ENCODE measurements at places on chromosomes 5 and 9.

DNA sequence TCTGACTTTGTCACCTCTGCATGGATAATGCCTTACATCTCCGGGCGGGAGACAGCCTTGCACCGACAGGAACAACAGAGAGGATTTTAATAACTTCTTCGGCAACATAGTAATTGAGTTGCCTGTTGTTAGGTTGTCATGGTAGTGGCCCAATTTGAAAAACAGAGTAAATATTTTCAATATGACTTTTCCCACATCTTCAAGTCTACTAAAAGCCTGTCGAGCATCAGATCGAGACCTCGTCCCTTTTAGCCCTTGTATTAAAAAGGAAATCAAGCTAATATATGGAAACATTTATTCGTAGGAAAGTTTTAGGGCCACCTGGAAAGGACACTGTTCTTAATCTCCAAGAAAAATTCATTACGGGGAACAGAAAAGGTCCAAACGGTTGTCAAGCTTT, 70.8 kb upstream of the FCN2 start:
- DNase-seq = no peak

DNA sequence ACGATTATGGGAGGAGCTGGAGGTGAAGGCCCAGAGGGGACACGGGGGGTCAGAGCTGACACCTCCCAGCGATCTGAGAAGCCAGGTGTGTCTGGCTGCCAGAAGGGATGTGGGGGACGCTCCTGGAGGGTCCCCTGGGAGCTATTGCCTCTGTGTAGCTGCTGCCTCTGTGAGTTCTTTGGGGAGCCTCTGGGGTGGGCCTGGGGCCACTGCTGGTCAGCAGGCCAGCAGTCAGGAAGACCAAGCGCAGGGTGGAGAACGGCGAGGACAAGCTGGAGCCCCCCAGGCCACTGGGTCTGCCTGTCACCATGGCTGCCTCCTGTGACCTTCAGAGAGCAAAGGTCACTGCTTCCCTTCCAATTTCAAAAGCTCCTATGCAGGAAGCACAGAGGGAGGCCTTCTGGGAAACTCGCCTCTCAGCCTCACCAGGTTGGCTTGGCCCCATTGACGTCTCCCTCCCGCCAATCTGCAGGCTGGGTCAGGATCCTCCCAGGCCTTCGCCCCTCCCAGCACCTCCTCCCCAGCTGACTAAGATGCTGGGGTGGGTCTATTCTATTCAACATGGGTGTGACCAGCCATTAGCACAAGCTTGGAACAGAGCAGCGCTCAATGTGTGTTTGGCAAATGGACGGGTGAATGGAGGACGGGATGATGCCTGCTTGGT, 126.4 kb downstream of the GAPVD1 start:
- DNase-seq = no peak

GRCh38 chr9:98192503-98193335, at the start of gene CORO2A:
TSS of gene CORO2A (minus strand) at chr9:98192637. CDS start at chr9:98157660, 34,977 bp downstream.
- DNase-seq = peak; percentile 37

GRCh38 chr9:89519366-89519805, 21.5 kb upstream of the SEMA4D start:
- peak; percentile 36 for DNase-seq

DNA sequence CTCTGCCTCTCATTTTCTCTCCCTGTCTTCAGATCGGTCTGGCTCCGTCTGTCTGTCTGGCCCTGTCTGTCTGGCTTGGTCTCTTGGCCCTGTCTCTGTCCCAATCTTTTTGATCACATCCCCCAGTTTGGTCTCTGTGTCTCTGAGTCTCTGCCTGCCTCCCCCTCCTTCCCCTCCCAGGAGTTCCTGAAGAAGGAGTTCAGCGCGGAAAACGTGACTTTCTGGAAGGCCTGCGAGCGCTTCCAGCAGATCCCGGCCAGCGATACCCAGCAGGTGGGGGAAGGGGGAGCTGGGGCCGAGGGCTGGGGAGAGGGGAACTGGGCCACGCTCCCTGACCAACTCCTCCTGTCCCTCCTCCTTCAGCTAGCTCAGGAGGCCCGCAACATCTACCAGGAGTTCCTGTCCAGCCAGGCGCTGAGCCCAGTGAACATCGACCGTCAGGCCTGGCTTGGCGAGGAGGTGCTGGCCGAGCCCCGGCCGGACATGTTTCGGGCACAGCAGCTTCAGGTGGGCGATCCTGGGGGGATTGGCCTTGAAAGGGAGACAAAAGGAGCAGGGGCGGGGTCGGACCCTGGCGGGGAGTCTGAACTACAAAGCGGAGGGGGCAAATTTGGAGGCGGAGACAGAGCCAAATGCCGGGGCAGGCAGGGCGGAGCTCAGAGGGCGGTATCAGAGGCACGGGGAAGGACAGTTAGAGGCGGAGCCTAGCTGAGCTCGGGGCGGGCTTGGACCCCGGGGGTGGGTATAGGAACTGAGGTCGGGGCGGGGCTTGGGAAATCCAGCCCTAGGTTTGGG, 9.0 kb downstream of the RGS14 start:
- DNase-seq = peak; percentile 76

GRCh38 chr5:139403418-139403786, 487 bp downstream of the SPATA24 start:
- DNase-seq = no peak

DNA sequence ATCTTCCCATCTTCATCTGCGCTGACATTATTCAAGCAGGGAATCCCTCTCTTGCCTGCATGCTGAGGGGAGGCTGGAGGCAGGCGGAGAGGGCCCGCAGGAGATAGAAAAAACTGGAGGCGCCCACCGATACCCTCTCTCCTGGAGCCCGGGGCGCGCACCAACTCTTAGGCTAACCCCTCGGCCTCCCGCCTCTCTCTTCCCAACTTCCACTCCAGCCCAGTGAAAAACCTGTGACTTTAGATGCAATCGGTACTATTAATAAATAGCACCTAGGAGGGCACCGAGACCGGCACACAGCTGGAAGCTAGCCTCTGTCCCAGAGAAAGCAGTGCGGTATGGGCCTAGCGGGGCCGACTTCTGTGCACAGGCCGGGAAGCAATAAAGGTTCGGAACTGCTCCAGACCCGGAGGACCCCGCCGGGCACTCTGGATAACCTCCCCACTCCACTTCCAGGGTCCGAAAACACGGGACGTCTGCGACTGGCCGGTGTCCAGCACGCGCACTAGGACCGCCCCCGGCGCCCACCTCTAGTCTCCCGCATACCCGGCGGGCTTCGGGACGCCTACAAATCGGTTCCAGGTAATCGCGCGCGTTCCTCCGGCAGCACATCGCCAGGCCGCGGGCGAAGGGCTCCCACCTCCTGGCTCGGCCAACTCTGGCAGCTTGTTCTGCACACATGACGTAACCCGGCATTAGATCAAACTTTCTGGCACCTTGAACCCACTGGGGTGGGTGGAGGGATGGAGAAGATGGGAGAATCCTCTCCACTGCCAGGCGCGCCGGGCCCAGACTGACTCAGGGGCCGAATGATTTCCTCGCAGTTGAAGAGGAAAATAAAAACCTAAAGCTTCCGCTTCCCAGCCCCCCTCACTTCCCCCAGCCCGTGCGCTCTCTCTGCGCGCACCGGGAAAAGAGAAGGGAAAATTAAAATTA, 1.4 kb downstream of the EFNA5 start:
- peak; percentile 22 for DNase-seq

DNA sequence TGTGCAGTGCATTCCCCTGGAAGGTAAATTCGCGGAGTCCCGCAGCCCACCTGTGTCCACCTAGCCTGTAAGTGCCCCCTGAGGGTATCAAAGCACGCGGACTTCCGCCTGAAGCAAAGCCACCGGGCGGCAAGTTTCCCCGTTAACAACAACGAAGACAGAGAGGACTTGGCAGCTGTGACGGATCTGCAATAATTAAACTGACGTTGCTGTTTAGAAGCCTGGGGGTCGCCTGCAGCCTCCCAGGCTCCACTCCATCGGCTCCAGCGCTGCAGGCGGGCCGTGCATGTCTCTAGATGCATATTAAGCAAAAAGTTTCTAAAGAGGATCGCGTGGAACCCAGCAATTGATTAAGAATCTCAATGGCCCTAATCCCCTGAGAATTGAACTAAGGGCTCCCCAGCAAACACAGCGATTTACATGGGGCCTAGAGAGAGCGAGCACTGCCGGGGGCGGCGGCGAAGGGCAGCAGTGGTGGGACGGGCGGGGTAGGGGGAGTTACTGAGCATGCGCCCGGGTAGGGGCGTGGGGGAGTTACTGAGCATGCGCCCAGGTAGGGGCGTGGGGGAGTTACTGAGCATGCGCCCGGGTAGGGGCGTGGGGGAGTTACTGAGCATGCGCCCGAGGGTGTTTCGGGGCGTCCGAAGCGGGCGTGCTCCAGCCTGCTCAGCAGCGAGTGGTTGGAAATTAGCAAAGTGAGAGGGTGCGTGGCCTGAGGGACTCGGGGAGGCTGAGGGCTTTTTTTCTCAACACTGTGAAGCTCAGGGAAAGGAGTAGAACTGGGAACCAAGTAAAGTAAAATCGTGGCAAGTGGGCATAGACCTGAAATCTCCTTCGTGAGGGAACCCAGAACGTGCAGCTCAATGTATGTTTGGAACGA, 255.2 kb downstream of the DOCK8 start:
- DNase-seq = peak; percentile 27

GRCh38 chr5:88948746-88949600, 66.0 kb upstream of the MEF2C start:
- DNase-seq = no peak

DNA sequence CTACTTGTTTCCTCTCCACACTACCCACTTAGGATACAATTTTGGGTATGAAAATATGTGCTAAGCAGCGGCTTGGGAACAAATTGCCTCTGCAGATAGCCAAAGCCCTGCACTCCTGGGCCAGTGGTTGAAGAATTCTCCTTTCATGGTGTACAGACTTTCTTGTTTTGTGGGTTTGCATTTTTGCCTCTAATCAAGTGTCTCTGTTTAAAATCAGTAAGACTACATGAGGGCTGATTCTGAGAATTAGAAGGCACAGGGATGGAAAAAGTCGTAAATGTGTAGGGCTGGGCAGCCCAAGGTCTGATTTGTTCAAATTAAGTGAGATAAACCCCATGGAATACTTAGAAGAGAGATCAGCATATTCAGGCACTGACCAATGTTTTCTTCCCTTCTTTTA, 103.7 kb upstream of the CD180 start:
- no peak for DNase-seq

DNA sequence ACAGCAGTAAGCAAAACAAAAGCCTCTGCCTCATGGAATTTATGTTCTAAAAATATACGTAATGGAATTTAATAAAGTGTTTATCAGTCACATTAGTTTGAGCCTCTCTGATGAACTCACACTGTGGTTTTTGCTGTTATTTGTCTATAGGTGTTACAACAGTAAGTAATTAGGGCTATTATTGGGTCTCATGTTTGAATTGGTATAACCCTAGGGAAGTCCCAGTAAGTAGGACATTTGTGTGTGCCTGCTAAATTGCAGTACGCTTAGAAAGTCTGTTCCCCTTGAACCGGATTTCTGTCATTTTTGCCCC, 197.6 kb downstream of the NR3C1 start:
- DNase-seq = no peak

DNA sequence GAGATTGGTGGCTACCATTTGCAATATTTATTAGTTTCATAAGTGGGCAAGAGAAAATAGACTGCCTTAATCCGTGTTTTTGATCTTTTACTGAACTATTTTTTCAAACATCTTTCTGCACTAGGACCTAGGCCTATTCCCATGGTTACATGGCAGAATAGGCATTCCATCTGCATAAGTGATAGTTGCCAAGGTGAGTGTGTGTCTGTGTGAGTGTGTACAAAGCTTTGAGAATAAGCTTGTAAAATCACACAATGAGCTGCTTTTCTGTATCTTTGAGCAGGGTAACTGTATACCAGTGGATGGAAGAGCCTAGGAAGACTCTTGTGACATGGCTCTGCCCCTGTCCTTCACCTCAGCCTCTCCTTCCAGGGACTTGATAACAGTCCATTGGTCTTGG, 92.7 kb downstream of the SGCD start:
- no peak for DNase-seq

DNA sequence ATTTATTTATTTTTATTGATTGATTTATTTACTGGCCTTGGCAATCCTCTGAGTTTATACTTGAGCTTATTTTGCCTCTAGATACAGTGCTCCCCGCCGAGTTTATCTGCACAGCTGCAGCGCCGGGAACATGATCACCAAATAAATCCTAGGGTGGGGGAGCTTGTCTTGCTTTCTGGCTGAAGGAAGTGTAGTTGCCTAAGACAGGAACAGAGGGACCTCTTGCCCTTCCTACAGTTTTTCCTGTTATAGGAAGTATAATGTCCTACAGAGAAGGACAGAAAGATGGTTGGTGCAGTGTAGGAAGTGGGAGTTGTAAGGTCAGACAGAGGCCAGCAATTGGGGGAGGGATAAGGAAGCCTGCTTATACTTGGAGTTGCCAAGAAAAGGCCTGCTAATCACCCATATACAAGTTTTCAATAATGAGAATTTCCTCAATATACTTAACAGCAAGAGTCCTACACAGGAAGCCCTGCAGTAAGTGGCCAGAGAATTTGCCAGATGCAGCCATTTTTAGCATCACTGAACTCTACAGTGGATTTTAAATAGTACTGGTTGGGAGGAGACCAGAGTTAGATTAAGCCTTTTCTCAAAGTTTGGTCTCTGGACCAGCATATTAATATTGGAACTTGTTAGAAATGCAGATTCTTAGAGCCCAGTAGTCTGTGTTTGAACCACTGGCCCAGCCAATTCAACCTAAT, 7.7 kb downstream of the AOPEP start:
- DNase-seq = no peak

GRCh38 chr5:167671176-167671575, 620.3 kb upstream of the WWC1 start:
- DNase-seq = no peak

DNA sequence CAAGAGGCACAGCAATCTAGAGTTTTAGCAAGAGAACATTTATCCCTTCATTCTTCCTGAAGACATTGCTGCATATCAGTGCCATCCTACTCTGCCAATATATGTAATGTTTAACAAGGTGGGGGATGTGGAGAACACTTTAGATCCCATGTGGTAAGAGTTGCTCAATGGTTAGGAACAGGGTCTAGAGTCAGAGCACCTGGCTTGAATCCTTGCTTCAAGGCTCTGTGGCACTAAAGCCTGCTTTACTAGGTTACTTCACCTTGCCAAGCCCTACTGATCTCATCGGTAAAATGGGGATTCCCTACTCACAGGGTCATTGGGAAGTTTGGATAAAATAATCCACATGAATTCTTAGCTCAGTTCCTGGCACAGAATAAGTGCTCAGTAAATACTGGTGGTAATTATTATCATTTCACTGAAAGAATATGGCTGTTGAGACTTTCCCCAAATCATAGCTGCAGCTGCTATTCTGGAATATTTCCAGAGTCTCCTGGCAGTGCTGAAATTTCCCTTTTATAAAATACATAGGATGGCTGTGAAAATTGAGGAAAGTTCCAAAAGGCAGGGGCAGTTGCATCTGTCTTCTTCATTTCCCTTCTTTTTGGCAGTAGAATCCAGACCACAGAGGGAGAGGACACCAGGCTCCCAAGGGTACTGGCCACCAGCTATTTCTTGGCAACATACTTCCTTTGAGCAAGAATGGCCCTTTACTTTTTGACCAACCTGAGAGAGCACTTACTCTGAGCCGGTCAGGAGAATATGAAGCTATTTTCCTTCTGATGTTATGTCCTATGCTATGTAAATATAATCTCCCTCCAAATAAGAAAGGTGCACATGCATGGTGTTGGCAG, 142.8 kb downstream of the PALM2AKAP2 start:
- DNase-seq = no peak

- no peak for DNase-seq
Measured at GRCh38 chr5:112793201-112793600, 55.5 kb downstream of the APC start.

All from brain microvascular endothelial cell (primary cell).